Stimulated activated CD8-positive, alpha-beta memory T cell treated with anti-CD3 and anti-CD28 coated beads, Interleukin-7, amount 100 ng/mL, for 4 hours (primary cell): ENCODE measurements at places on chromosomes 7 and 10.

- no peak for DNase-seq
Observed at GRCh38 chr10:62244785-62245467, 23.7 kb downstream of the RTKN2 start.

DNA sequence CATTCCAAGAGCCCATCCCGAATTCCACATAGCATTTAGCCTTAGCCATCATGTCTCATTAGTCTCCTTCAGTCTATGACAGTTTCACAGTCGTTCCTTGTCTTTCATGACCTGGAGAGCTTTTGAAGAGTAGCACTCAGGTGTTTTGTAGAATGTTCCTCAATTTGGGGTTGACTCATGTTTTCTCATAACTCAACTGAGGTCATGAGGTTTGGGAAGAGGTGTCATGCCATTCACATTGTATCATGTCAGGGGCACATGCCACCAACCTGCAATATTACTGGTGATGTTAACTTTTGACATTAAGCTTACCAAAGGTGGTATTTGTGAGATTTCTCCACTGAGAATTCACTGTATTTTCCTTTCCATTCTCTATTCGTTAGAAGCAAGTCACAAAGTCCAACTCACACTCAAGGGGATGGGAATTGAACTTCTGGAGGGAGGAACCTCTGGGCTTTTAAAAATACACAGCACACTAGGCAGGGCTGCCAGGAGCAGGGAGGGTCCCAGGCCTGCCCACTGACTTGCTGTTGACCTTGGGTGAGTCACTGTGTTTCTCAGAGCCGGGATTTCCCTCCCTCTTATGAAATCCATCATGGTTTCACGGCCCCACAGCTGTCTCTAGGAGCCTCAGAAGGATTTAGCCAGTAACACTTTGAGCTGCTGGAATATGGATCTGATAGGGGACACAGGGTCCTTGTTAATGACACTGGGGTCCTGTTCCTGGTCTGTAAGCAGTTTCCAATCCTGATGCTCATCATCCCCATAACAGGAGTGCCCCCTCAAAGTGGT is 74.4 kb upstream of the TCF7L2 start:
- no peak for DNase-seq

DNA sequence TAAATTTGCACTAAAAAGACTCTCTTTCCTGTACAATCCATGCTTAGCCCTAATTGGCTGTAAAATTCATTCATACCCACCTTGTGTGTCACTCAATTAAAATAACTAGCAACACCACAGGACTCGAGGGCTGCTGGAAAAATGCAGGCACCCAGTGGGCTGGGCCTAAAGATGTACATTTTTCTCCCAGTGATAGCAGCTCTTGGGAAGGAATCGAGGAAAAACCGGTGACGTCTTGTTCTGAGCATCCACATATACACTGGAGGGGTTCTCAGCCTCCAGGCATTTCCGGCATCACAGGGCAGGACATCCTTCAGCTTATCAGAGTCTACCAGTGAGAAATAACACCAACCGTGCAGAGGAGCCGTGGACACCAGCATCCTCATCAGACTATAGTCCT is 85.8 kb upstream of the PITRM1 start:
- DNase-seq, result no peak

DNA sequence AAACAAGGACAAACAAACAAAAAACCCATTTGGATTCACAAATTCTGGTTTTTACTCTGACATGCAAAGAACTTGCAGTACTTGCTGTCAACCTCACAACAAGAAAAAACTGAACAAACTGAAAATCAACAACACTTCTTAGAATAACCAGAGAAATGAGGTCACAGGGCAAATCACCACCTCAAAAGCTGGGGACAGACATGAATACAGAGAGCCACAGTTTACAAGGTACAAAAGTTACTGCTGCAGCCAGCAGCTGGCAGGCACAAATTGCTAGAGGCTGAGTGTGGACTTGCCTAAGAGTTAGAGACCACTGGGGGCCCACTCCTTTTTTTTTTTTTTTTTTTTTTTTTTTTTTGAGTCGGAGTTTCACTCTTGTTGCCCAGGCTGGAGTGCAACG is 15.0 kb upstream of the RNF32 start:
- DNase-seq, result no peak

DNA sequence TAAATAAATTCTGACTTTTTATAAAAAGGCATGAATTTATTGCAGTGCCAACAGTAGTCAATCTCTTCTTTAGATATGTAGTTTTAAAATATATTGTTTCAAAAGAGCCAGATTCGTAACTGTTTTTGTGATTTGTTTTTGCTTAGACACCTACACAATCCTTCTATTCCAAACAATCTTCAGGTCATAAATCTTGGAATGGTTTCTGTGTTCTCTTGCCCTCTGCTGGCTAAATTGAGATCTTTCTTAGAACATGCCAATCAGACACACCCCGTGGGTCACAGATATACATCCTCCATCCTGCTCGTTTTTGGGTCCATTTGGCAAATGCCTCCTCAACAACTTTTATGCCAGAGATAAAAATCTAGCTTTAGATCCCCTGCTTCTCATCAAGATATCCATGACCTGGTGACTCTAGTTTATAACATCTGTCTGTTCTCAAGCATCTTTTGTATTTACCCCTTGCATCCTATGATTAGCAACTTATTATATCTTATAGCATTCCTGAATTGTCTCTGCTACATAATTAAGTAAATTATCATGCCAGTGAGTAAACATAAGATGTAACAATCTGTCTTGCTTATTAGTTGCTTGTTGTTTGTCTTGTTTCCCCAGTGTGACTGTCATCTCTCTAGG is 35.3 kb upstream of the IFRD1 start:
- no peak for DNase-seq

DNA sequence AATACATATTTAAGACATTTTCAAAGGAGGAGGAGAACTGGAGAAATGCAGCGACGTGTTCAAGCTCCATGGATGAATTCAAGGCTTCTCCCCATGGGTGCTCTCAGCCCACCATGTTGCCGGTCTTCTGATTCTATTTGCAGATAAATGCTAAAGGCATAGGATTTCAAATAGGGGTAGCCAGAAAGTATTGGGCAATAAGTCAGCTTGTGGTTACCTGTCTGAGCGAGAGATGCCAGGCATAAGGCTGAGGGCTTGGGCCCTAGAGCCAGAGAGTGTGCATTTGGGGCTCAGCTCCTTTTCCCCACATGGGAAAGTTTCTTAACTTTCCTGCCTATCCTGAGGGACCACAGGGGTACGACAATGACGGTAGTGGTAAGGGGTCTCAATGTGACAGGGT is 180.0 kb downstream of the PARD3 start:
- no peak for DNase-seq

GRCh38 chr7:55073976-55074528 is 55.2 kb downstream of the EGFR start:
- peak; percentile 5 for DNase-seq

GRCh38 chr10:124401633-124402032 is 17.1 kb downstream of the OAT start:
- no peak for DNase-seq

DNA sequence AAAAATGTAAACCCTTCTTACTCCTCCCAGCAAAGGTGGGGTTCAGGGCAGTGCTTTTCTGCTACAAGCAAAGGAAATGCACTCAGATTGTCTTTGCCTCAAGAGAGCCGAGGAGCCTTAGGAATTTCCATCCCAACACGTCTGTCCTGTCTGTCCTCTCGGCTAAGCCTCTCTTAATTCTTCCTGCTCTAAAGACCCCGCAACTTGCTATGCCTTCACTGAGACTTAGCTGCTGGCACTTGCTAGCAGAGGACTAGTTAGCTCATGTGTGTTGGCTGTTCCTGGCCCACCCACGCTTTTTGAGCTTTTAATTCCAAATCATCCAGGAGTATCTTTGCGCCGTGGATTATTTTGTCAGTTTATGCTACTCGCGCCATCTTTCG is 481 bp upstream of the NPM3 start:
- DNase-seq, result no peak

DNA sequence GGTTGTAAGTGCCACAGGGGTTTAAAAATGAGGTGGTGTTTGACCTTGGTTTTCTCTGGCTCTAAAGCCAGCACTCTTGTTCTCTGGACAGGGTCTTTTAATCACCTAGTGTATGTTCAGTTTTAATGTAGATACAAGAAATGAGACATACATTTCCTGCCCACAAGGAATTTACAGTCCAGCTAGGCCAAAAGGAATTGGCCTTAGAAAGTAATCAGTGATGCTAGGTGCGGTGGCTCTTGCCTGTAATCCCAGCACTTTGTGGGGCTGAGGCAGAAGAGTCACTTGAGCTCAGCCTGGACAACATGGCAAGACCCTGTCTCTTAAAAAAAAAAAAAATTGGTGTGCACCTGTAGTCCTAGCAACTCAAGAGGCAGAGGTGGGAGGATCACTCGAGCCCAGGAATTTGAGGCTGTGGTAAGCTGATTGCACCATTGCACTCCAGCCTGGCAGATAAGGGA is 100.2 kb downstream of the LRMDA start:
- DNase-seq, result no peak
